ENCODE measurements at places on chromosomes 12 and 14.

DNA sequence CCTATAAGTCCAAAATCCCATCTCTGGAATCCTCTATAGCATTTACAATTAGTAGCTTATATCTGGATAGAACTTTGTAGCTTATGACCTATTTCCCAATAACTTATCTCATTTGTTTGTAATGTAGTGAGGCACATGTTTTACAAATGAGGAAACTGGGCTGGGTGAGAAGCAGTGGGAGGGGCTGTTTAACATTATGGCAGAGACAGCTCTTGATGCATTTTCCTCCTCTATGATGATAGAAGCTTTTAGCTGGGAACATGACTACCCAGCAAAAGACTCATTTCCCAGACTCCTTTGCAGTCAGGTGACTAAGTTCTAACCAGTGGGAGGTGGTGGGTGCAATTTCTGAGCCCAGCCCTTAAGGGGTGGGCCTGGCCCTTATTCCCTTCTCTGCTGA lies 179.7 kb downstream of the TTC8 start:
- no peak for DNase-seq

DNA sequence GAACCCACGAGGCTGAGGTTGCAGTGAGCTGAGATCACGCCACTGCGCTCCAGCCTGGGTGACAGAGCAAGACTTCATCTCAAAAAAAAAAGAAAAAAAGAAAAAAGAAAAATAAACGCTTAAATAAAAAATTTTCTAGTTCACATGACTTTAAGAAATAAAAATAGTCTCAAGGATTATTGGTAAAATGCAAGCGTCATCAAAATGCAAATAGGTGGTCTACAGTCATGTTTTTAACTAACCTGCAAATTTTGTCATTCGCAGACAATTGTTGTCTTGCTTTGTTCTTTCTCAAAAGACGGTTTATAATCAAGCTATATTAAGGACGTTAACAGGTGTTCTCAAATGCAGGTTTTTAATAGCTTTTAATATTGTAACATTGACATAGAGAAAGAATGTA lies 22.4 kb downstream of the TXNRD1 start:
- DNase-seq = no peak

GRCh38 chr12:6635375-6635855 lies 344 bp downstream of the LPAR5 start:
- DNase-seq = peak; percentile 47

DNA sequence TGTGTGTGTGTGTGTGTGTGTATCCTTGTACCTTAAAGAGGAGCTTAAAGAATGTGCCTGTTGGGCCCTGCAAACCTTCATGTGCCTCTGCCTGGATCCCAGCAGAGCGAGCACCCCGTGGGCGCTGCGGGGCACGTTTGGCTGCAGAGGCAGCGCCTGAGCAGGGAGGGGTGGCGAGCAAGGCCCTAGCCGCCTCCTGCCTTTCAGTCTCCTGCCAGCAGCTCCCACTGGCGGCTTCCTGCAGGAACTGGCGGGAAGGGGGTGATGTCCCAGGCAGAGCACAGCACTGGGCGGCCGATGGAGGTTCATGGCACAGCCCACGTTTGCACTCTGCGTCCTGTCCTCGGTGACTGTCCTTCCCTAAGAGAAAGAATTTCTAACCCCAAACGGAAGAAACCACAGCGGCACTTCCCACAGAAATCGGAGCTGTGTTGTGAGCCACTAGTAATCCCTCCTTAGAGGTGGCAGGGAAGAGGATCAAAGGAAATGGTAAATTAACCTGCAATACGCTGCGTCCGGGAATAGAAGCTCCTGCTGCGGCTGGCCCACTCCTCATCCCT lies 19.8 kb downstream of the ZBTB42 start:
- no peak for DNase-seq

DNA sequence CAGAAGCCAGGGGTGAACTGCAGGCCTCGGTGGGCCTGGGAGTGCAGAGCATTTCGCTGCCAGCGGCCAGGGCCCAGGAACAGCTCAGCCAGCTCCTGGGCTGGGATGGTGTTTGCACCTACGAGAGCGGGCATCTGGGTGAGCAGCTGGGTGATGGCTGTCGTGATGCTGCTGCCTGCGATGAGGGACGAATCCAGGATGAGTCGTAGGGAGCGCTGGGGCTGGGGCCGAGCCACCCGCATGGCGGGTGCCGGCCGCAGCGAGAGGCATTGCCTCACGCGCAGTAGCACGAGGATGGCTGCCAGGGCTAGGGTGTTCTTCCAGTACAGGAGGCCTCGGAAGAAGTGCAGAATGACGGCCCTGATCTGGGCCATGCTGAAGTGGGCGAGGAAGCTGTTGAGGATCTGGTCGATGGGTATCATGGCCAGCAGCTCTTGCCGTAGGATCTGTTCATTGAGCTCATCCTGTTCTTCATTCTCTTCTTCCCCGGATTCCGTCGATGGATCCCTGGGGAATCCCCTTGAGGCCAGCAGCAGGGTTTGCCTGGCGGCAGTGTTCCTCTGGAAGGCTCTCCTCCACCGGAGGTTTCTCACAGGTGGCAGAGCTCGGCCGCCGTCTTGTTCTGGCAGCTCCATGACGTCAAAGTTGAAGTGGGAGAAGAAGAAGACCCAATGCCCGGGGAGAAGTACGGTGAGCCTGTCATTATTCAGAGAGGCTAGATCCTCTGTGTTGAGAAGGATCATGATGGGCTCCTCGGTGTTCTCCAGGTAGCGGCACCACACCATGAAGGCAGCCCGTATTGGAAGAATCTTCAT lies 22.1 kb downstream of the RTL1 start:
- DNase-seq = no peak

- no peak for DNase-seq
Measured at GRCh38 chr12:110922652-110923051, 2.3 kb upstream of the MYL2 start.

- DNase-seq = no peak
Measured at GRCh38 chr12:113333877-113334785, 778 bp downstream of the SLC8B1 start.

- no peak for DNase-seq
Measured at GRCh38 chr12:104736307-104736706, 221.8 kb downstream of the SLC41A2 start.

DNA sequence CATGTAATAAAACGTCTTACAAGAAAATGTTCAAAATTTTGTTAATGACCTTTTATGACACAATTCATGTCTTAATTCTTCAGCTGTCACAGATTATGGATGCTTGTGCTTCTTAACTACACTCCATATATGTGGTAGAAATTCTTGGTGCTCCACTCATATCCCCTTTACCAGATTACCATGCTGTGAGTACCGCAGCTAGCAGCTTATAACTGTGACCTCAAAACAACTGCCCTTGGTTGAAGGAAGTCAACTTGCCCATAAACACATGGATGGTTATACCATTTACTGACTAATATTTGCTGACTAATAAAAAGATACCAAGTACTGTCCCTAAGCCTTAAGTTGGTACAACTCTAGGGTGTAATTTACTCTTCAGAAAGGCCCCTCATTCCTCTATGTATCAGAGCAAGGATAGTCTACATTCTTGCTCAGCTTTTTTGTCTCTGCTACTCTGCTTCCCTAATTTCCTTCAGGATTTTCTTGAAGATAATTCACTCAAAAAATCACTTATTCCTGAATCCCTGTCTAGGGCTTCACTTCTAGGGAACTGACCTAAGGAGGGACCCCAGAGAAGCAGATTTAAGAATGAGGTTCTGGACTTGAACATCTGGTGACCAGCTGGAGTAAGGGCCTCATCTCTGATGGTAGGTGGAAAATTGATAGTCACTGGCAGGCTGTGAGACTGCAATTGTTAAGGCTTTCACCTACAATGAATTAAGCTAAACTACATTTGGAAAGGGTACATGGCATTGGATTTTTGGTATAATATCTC lies 152.3 kb downstream of the SLC6A15 start:
- DNase-seq = no peak

GRCh38 chr14:68669111-68669511 lies 123.8 kb downstream of the ZFP36L1 start:
- DNase-seq = no peak

DNA sequence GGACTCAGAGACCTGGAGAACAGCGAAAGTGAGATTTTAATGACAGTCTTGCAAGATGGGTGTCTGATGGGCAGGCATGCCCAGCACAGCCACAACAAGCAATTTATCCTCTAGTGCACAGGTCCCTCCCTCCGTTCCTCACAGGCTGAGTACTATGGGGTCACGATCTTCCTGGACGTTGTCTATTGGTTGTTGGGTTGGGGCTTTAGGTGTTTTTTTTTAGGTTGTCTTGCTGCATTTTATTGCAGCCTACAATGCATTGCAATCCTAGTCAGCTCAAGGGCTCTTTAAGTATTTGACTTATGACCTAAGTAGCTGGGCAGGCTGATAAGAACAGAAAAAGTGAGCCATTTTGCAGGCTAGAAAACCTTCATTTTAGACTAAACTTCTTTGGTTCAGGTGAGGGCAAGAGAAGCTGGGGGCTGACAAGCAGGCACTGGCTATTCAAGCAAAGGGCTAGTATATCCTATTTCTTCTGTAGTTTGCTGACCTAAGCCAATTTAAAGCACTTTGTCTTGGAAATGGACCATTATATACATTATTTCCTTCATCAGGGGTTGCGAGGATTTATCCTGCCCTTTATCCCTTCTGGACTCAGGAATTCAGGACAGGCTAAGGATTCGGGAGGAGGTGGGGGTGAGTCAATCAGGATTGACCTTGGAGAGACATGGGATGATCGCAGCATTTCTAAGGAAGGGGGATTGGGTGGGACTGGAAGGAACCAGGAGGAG lies 6.0 kb downstream of the KRT7 start:
- DNase-seq = no peak

- DNase-seq = no peak
Measured at GRCh38 chr12:116689979-116690744, 47.7 kb downstream of the SPRING1 start.

DNA sequence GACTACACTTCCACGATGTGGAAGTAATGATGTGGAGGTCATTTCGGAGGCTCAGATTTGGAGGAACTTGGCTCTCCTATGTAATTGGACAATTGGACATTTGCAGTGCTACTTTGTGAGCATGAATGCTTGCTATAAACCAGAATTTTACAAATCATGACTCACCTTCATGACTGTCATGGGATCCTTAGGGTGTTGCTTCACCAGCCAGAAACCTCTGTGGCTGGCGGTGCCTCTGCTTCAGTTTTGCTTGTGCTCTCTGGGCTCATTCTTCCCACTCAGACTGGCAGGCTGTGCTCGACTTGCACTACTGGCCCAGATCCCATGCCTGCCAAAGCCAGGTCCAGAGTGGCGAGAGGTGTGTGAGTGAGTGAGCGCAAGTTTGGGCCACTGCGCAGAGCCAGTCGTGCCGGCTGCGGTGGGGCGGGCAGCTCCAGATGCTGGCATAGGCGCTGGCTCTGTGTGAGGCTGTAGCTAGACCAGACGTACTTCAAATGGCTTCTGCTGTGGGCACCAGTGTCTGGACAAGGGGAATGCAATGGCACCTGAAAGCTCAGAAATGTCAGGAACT lies 387.8 kb downstream of the AEBP2 start:
- no peak for DNase-seq

DNA sequence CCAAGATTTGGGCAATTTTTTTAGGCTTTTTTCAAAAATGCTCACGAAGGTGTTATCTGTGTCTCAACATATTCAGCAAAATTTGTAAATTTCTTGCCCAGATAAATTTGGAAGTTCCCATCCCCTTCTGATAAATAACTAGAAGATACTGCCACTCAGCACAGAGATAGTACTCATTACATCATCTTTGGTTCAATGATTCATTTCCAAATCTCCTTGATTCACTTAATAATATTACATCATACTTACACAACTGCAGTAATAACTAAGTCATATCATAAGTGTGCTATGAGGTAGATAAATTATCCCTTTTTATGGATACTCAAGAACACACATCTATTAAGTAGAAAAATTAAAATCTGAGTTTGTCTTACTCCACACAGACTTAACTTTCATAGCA lies 89.4 kb downstream of the RPAP3 start:
- DNase-seq = no peak

GRCh38 chr14:52318826-52319645 lies 4.9 kb downstream of the PTGER2 start:
- no peak for DNase-seq

GRCh38 chr14:105860615-105861580 lies 334.5 kb downstream of the TMEM121 start:
- no peak for DNase-seq

DNA sequence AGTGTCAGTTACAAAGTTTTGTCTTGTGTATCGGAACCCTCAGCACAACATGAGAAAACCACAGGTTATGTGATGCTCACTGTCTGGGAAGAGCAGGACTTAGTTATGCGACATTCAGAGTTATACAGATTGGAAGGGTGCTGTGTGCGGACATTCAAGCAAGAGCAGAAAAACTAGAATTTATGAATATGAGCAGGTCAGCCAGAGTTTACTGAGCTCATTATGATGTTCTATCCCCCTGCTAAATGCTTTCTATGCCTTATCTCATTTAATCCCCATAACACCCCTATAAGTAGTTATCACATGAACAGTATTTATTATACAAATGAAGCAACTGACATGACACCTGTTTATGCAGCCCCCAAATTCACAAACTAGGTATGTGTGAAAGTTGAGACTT lies 1083.2 kb downstream of the FLRT2 start:
- no peak for DNase-seq

DNA sequence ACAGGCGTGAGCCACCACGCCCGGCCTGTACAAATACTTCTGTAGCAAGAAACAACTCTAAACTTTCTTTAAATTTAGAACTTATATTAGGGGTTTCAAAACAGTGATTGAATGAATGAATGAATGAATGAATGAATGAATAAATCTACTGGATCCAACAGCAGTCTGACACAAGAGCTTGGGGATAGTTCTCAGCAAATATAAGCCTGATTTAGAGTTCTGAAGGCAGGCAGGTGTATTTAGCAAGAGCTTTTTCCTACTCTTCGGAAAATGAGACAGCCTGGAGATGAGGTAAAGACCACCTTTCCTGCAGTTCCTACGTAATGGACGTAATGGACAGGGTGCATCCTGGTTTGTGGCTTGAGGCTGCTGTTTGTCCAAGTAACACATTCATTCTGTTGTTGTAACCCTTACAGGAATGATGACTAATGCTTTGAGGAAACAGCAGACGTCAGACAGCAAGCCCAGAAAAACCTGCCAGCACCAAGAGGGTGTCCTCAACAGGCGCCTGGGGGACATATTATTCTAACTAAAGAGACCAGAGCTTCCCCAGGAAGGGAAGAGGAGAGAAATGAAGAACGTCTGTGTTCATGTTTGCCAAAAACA lies 277.4 kb upstream of the SOX5 start:
- no peak for DNase-seq

DNA sequence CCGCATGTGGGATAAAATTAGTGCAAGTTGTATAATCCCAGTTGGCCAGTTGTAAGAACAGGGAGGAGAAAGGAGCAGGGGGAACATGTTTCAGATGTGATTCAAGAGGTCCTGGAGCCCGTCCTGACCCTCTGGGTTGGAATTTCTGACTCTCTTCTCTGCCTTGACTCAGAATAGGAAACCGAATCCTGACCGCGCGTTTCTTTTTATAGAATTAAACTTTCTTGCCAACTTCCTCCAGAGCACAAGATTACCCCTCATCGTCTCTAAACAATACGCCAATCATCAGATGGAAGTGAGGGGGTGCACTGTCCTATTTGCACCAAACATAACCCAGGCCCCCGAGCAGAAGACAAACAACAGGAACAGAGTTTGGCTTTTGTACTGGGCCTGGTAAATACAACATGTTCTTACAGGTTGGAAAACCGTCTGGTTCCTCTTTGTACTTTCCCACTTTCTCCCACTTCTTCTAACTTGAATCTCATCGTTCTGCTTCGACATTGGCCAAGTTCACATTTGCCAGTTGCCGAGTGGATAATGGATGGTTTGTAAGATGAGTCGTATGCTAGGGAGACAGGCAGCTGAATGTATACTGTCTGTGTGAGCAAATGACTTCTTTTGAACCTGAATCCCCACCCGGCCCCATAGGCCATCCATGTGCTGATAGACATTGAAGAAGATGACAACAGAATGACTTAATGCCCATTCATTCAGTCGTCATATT lies 42.6 kb upstream of the MED13L start:
- DNase-seq = no peak
